ENCODE measurements at places on chromosomes 5 and 9. TPM values are rescaled to one million over a fixed set of nuclear protein-coding genes. Genes with fewer than 3 reads are reported as not detected.

- no peak for DNase-seq
Observed at GRCh38 chr5:26802944-26803343, 235.4 kb downstream of the CDH9 start.

GRCh38 chr9:107480386-107480789, 9.2 kb downstream of the KLF4 start:
- DNase-seq: peak; percentile 69

The LCN10 gene
- not detected for total RNA-seq

DNA sequence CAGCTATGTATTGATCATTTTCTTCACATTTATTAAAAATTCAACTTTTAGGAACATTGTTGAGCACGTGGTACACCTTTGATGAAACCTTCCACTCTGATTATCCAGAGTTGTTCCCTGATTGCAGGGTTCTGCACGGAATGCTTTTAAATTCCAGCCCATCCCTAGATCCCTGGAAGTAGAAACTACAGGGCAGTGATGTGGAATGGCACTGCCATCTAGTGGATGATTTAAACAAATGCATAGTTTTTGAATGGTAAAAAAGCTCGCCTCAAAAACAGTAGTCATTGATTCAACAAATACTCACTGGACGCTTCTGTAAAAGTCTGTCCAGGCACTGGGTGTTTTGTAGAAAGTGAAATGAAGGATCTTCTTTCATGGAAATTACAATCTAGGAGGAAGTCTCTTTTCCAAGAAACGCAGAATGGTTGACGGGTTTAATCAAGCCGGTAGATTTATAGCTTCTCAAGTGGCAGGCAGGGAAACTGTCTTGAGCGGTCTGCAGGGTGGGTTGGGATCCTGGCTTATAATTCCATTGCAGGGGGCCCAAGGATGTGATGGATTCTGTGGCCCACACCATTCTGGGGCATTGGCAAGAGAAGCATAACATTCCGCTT, 118.4 kb downstream of the ARHGAP26 start:
- DNase-seq: no peak

- no peak for DNase-seq
Observed at GRCh38 chr5:10563945-10564837, at the start of gene ANKRD33B. TSS of gene ANKRD33B (plus strand) at chr5:10564070. CDS start at chr5:10564468, 398 bp downstream.

GRCh38 chr5:143828710-143829109, 16.7 kb downstream of the HMHB1 start:
- no peak for DNase-seq

The LHX3 gene
- not detected for total RNA-seq

DNA sequence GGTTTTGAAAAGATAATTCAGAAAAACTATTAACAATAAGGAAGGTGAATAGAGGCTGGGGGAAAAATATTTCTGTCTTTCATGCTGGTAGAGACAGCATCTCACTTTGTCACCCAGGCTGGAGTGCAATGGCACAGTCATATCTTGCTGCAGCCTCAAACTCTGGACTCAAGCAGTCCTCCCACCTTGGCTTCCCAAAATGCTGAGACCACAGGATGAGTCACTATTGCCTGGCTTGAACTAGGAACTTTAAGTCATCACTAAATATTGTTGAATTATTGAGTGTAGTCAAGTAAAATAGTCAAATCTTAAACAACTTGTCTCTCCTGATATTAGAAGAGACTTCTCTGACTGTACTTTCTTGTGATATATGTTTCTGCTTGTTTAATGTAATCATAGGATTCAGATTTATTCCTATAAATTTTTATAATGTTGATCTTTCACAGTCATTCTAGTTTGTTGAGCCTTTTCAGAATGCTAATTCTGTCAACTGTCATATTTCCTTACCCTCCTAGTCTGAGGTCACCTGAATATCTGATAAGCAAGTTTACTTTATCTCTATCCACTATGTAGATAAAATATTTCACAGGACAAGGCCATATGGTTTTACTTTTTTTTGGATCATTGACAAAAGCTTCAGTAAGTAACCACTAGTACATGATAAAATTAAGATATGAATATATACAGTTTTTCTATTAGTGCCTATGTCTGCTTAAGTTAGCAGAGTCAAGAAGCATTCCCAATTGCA, 1696.5 kb downstream of the MAT2B start:
- peak; percentile 3 for DNase-seq

- no peak for DNase-seq
Observed at GRCh38 chr5:32852535-32852934, 141.4 kb downstream of the NPR3 start.

DNA sequence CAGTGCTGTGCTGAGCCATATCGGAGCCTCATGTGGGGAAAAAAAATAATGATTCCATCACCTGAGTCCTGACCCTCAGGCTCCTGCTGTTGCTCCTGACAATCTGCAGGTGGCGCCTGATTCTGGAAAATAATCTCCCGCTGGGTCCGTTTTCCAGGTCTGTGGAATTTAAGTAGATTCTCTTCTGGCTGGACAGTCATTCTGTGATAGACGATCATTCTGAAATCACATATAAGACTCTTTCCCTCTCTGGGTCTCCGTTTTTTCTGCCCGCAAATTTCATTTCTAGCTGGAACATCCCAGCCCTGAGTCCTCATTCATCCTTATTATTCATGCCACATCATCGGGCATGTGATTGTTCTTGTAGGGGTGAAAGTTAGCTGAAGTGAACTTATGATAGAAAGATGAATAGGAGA, 22.1 kb upstream of the STXBP1 start:
- DNase-seq: no peak

The PFN3 gene
- total RNA-seq: not detected

The CCL27 gene
- total RNA-seq: 0.95 TPM
